Muscle of leg (tissue), 16 donors: ENCODE measurements at places on chromosomes 5 and 9. TPM values are rescaled to one million over a fixed set of nuclear protein-coding genes. Genes with fewer than 3 reads are reported as not detected.

DNA sequence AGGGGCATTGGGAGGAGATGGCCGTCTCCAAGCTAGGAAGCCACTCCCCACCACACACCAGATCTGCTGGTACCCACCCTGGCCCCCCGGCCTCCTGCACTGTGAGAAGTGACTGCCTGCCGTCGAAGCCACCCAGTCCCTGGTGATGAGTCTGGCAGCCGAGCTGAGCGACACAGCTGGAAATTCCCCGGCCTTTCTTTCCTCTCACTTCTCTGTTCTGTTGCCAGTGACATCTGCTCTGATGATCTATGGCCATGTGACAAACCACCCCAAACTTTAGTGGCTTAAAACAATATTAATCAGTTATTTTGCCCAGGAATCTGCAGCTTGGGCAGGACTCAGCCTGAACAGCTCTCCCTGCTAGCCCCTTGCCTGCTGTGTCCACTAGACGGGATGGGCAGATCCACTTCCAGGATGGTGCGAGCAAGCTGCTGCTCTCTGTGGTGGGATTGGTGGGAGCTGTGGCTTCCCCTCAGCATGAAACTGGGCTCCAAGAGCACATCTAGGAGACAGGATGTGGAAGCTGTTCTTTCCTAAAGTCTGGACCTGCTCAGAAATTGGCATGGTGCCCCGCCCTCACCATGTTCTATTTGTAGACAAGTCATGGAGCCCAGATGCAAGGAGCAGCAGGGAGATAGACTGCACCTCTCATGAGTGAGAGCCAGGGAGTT is 211.2 kb downstream of the GADD45G start:
- H3K27ac ChIP-seq, result no peak overlapping the region
- H3K4me1 ChIP-seq, result peaks cover 34% of the 10 kb centered on the region
- DNase-seq, result peak; percentile 49
- H3K27me3 ChIP-seq, result peaks cover 19% of the 10 kb centered on the region

DNA sequence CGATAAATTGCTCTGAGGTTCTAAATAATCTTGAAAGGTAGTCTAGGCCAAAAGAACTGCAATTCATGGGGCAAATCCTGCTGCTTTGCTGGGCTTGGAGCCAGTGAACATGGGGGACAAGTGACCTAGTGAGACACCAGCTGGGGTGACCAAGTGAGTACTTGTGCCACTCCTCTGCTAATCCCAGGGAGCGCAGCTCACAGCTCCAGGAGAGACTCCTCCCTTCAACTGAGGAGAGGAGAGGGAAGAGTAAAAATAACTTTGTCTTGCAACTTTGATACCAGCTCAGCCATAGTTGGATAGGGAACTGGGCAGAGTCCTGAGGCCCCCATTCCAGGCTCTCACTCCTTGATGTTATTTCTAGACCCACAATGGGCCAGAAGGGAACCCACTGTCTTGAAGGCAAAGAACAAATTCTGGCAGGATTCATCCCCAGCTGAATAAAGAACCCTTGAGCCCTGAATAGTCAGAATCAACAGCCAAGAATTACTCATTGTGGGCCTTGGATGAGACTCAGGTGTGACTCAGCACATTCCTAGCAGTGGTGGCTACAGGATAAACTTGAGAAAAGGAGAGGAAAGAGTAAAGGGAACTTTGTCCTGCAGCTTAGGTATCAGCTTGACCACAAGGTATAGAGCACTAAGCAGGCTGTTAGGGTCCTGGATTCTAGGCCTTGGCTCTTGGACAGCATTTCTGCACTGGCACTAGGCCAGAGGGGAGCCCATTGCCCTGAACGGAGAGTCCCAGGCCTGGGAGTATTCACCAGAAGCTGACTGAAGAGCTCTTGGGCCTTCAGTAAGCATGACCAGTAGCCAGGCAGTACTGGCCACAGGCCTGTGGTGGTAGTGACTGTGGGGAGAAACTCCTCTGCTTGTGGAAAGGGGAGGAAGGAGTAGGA is 288.3 kb upstream of the CDH18 start:
- DNase-seq, result no peak
- no peak overlapping the region for H3K27ac ChIP-seq
- H3K4me1 ChIP-seq, result no peaks in the 10 kb centered on the region

KIAA0825 gene
- total RNA-seq, result 5.6 TPM

IL5 gene
- total RNA-seq, result not detected

CLIC3 gene
- 0.27 TPM for total RNA-seq

SOWAHA gene
- 0.04 TPM for total RNA-seq

- H3K36me3 ChIP-seq, result no peaks in the 10 kb centered on the region
- H3K4me1 ChIP-seq, result peaks cover 5% of the 10 kb centered on the region
- H3K27me3 ChIP-seq, result no peaks in the 10 kb centered on the region
- H3K27ac ChIP-seq, result no peak overlapping the region
Observed at GRCh38 chr9:82128011-82128696, 139.6 kb downstream of the SPATA31D1 start.

DNA sequence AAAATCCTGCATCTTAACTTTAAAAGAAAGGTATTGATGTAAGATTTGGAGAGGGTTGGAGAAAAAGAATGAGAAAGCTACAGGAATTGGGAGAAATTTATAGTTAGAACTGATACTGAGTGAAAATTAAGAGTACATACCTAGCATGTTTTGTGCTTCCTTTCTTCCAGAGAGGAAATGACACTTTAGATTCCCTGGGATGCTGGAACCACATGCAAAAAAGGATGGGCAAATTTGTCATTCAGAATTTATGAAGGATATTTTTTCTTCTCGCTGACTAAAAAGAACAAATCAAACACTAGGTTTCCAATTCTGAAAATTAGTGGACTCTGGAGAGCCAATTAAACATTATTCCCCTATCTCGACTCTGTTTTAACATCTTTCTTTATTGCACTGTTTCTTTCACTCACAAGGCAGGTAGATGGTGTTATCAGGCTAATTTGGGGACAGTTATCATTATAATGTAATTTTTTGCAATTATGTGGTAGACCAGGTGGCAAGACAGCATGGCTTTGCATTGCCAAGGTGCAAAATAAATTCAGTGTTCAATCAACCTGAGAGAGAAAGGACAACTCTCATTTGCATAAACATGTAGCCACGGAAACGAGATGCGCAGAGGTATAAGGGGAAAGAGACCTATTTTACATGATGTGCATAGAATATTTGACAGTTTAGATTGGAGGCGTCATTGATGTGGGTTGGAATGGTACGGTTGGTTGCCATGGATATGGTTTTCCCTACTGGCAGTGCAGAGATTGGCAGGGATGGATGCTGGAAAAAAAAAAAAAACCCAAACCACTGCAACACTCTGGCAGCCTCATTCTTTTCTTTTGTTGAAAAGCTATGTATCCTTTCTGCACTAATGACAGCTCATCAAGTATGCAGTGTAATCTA is 320.4 kb upstream of the CCNH start:
- no peak overlapping the region for H3K27ac ChIP-seq
- no peaks in the 10 kb centered on the region for H3K36me3 ChIP-seq
- no peak for DNase-seq
- H3K27me3 ChIP-seq, result no peaks in the 10 kb centered on the region
- H3K4me3 ChIP-seq, result no peak overlapping the region

INSL6 gene
- not detected for total RNA-seq

NRARP gene
- total RNA-seq, result 2.5 TPM

GRCh38 chr9:111975709-111976108 is 79.1 kb downstream of the UGCG start:
- no peaks in the 10 kb centered on the region for H3K27me3 ChIP-seq
- H3K4me3 ChIP-seq, result no peak overlapping the region
- no peak for DNase-seq
- no peak overlapping the region for H3K27ac ChIP-seq
- peaks cover 12% of the 10 kb centered on the region for H3K4me1 ChIP-seq

DNA sequence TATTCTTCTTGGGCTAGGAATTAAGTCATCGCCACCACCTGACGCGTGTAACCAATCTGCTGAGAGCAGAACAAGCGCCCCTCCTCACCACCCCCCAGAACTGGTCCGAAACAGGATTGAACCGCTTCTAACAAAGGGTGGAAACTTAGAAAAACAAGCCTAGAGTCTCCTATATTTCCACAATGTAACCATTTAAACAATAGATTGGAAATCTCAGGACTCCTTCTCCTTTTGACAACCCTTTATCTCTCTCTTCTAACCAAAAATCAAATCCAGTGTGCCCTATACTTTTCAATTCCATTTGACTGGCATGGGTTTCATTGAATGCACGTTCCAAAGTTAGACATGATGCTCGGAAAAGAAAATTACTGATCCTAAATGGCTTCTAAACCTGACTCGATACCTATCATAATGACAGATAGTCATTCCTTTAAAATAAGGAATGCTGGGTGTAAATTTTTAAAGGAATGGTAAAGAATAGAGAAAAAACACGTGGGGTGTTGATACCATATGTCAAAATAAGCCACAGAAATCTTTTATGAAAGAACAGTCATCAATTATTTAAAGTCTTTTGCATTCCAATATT is 1.2 kb downstream of the ARRDC3 start:
- DNase-seq, result peak; percentile 99
- H3K4me1 ChIP-seq, result peaks cover 2% of the 10 kb centered on the region
- H3K36me3 ChIP-seq, result no peaks in the 10 kb centered on the region
- H3K4me3 ChIP-seq, result peak overlapping the region; percentile 94

NCS1 gene
- 30.4 TPM for total RNA-seq

DNA sequence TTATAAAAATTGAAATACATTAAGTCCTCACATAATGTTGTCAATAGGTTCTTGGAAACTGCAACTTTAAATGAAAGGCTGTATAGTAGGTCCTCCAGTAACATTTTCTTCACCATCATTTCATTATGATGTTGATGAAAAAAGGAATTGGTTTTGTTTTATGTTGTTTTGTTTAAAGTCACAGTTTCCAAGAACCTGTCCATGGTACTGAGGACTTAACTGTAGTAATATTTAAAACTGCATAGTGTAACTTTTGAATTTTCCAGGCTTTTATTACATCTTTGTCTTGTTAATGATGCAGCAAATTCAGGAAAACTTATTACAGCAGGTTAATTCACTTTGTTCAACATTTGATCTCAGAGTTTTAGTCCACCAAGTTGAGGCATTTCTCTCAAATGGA is 11.6 kb downstream of the SECISBP2 start:
- H3K36me3 ChIP-seq, result peaks cover 54% of the 10 kb centered on the region
- no peak overlapping the region for H3K27ac ChIP-seq
- H3K27me3 ChIP-seq, result no peaks in the 10 kb centered on the region
- H3K4me3 ChIP-seq, result no peak overlapping the region
- no peak for DNase-seq
- H3K4me1 ChIP-seq, result no peaks in the 10 kb centered on the region

BTNL3 gene
- total RNA-seq, result not detected

GRCh38 chr5:76673125-76673524 is 42.8 kb upstream of the F2R start:
- H3K27ac ChIP-seq, result no peak overlapping the region
- no peaks in the 10 kb centered on the region for H3K36me3 ChIP-seq
- no peak for DNase-seq
- no peak overlapping the region for H3K4me3 ChIP-seq

- no peaks in the 10 kb centered on the region for H3K27me3 ChIP-seq
- no peaks in the 10 kb centered on the region for H3K36me3 ChIP-seq
- peak; percentile 47 for DNase-seq
- H3K27ac ChIP-seq, result no peak overlapping the region
- no peak overlapping the region for H3K4me3 ChIP-seq
Observed at GRCh38 chr5:99104538-99105132, 175.8 kb upstream of the CHD1 start.

DNA sequence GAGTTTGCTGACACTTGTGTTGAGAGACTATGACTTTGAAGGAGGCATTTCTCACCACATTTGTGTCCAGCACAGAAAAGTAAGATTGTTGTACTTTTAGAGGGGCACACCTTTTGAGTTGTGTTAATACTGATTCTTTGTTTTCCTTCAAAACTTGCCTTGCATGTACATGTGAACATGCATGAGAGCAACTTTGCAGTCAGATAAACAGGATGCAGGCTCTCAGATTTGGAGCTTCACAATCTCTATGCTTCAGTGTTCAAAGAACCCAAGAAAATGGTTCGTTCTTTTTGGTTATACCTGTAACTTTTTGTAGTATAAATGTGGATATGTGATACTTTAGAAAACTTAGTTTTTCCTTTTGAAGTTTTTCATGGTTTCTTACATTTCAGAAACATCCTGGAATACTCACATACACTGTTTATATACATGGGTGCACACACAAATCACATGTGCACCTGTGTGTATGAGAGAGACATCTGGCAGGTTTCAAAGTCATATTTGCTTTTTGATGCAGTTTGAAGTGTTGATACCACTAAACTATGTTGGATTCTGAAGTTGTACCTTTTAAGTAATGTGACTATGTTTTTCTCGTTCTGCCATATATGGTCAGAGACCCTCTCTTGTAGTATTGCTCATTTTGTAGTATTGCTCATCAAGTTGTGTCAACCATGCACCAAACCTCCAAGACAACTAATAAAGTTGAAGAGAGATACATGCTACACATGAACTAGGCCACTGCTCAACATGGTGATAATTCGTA is 190.7 kb downstream of the CD180 start:
- no peaks in the 10 kb centered on the region for H3K36me3 ChIP-seq
- no peak for DNase-seq
- H3K27ac ChIP-seq, result no peak overlapping the region
- no peaks in the 10 kb centered on the region for H3K27me3 ChIP-seq

DNA sequence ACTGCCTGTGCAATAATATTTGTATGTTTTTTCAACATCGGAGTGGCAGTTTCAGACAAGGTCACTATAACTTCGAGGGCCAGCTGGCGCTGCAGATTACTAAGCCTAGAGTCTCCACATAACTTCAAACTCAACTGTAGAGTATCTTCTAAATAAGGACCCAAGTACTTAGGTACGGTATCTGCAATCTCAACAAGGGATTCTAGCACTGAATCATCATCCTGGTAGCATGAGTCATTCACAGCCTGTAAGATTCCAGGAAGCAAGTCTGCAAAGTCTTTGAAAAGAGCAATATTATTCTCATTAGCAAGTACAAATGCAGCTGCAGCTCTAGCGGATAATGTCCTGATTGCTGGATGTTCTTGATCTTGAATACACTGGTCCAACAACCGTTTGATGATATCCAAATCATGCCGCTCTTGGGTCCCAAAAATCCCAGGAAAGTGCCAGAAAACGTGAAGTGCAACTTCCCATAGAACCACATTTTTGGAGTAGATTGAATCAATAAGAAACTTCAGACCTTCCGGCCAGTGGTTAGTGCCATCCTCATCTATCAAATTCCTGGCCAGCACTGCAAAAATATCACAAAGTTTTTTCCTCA is 654 bp downstream of the RANBP6 start:
- peak overlapping the region; percentile 85 for H3K27ac ChIP-seq
- peak overlapping the region; percentile 87 for H3K4me3 ChIP-seq
- peaks cover 6% of the 10 kb centered on the region for H3K36me3 ChIP-seq
- no peaks in the 10 kb centered on the region for H3K27me3 ChIP-seq
- peaks cover 9% of the 10 kb centered on the region for H3K4me1 ChIP-seq
- no peak for DNase-seq

- H3K27me3 ChIP-seq, result no peaks in the 10 kb centered on the region
- no peak overlapping the region for H3K27ac ChIP-seq
- H3K36me3 ChIP-seq, result no peaks in the 10 kb centered on the region
- no peak for DNase-seq
- no peaks in the 10 kb centered on the region for H3K4me1 ChIP-seq
Observed at GRCh38 chr5:83270311-83270710, 193.0 kb downstream of the XRCC4 start.

P4HA2 gene
- total RNA-seq, result 56.1 TPM
